Lung (tissue), 17 donors: ENCODE measurements at places on chromosomes 12 and 14. TPM values are rescaled to one million over a fixed set of nuclear protein-coding genes. Genes with fewer than 3 reads are reported as not detected.

The RBP5 gene
- total RNA-seq = 1.9 TPM

The PZP gene
- total RNA-seq = 4.6 TPM

The HOXC6 gene
- 0.71 TPM for total RNA-seq

The NR2C1 gene
- total RNA-seq = 26.5 TPM

DNA sequence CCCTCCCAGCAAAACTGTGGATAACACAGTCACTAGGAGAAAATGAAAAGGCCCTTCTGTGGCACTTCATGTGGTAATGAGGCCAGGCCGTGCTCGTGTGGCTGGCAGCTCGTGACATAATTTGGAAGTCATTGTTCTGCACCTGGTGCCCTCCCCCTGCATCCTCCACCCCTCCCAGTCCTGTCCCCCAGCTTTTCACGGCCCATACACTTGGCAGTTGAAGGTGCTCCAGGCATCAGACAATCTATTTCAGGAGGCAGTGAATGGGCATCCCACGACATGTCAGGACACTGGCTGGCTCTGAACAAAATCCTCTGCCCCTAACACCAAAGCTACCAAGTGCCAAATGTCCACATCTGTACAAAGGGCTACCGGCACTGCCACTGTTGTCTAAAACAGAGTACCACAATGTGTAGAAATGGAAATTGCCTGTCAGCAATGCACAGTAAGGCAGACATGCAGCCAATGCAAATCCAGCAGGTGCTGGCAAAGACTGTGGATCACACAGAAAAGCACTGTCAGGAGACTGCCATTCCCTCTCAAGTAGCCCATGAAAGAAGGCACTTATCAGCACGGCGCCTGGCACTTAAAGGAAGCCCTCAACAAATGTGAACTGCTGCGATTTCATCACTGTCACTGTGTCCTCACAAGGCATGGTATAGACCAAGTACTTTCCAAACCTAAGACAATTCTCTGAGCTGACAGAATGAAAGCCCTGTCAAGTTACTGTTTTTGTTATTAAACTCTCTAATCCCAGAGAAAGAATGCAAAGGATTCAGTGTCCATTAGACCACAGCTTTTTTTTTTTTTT lies 39.1 kb downstream of the CORO1C start:
- peaks cover 42% of the 10 kb centered on the region for H3K4me1 ChIP-seq
- DNase-seq = peak; percentile 61
- H3K4me3 ChIP-seq = no peak overlapping the region
- peaks cover 4% of the 10 kb centered on the region for H3K36me3 ChIP-seq
- H3K27ac ChIP-seq = peak overlapping the region; percentile 96

- no peak for DNase-seq
- no peak overlapping the region for H3K4me3 ChIP-seq
- no peaks in the 10 kb centered on the region for H3K27me3 ChIP-seq
These were observed 87.2 kb upstream of the PTPRB start for GRCh38 chr12:70724444-70724843.

- H3K27me3 ChIP-seq = no peaks in the 10 kb centered on the region
- H3K27ac ChIP-seq = no peak overlapping the region
- peak; percentile 24 for DNase-seq
These were observed 113.7 kb downstream of the BMP4 start for GRCh38 chr14:53842938-53843337.

DNA sequence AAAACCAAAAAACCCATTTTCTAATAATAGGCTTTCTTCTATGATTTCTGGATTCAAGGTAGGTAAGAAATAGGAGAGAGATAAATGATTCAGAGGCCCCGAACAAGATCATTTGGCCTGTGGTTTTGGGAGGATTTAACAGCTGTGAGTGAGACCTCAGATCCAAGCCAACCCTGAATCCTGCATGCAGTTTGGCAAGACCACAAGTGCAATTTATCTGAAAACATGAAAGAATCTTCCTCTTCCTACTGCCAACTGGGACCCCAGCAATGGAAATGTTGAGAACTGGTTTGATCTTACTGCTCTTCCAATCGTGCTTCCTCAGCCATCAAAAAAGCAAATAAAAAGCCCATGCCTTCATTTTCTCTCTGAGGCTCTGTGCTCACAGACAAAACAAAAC lies 519.7 kb upstream of the TBX3 start:
- peak; percentile 60 for DNase-seq
- no peaks in the 10 kb centered on the region for H3K27me3 ChIP-seq
- H3K36me3 ChIP-seq = no peaks in the 10 kb centered on the region
- H3K4me1 ChIP-seq = no peaks in the 10 kb centered on the region

GRCh38 chr14:101844751-101845150 lies 83.2 kb downstream of the PPP2R5C start:
- no peak overlapping the region for H3K27ac ChIP-seq
- no peak overlapping the region for H3K4me3 ChIP-seq
- DNase-seq = no peak
- H3K4me1 ChIP-seq = no peaks in the 10 kb centered on the region

- no peaks in the 10 kb centered on the region for H3K27me3 ChIP-seq
- H3K27ac ChIP-seq = no peak overlapping the region
- no peak for DNase-seq
- no peak overlapping the region for H3K4me3 ChIP-seq
- no peaks in the 10 kb centered on the region for H3K4me1 ChIP-seq
These were observed 70.0 kb downstream of the FLRT2 start for GRCh38 chr14:85599939-85600338.

DNA sequence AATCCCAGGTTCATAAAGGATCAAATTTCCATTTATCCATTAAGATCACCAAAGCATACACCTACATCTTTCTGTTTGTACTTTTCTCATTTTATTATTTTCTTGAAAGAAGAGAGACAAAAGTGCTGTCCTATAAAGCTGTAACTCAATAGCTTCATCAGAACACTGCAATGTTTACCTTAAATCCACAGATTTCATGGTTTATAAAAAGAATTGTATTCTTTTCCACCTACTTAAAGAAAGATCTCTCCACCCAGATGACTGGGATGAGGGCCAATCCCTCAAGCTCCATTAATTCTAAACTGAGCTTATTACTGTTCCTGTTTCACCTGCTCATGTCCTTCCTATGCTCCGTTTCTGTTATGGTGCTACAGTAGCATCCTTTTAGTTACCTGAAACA lies 470.6 kb downstream of the BCAT1 start:
- no peak overlapping the region for H3K27ac ChIP-seq
- no peak overlapping the region for H3K4me3 ChIP-seq
- no peak for DNase-seq

GRCh38 chr12:56529656-56530055 lies 8.0 kb downstream of the RBMS2 start:
- no peaks in the 10 kb centered on the region for H3K27me3 ChIP-seq
- H3K27ac ChIP-seq = no peak overlapping the region
- H3K36me3 ChIP-seq = no peaks in the 10 kb centered on the region
- no peak for DNase-seq

DNA sequence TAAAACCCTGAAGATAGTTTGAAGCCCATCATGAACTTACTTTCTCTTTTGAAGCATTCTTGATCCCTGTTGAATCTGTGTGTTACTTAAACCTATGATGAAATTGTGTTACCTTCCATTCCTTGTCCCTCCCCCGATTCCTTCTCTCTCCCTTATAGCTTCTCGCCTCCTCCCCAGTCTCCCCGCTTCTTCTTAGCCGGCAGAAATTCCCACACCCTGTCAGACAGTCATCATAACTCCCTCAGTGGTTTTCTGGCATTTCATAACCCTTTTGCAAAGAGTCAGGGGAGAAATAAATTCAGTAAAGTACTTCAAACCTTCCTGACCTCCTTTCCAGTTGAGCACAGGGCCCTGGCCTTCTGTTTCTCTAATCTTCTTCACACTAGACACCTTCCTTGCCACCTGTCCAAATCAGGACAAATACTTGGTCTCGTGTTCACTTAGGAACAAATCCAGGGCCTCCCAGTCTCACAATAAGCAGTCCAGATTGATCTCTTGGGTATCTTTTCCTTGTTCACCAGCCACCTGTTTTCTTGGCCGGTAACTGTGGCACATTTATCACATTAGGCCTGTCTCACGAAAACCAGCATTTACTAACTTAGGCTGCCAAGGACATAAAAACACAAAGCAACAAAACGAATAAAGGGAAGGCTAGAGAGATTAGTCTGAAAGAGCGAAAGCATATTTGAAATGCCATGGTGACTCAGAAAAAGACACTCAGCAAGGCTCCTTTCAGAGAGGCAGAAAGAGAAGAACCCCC lies 355.9 kb downstream of the TMTC2 start:
- H3K27me3 ChIP-seq = no peaks in the 10 kb centered on the region
- no peaks in the 10 kb centered on the region for H3K4me1 ChIP-seq
- no peak overlapping the region for H3K27ac ChIP-seq
- no peaks in the 10 kb centered on the region for H3K36me3 ChIP-seq
- no peak overlapping the region for H3K4me3 ChIP-seq

DNA sequence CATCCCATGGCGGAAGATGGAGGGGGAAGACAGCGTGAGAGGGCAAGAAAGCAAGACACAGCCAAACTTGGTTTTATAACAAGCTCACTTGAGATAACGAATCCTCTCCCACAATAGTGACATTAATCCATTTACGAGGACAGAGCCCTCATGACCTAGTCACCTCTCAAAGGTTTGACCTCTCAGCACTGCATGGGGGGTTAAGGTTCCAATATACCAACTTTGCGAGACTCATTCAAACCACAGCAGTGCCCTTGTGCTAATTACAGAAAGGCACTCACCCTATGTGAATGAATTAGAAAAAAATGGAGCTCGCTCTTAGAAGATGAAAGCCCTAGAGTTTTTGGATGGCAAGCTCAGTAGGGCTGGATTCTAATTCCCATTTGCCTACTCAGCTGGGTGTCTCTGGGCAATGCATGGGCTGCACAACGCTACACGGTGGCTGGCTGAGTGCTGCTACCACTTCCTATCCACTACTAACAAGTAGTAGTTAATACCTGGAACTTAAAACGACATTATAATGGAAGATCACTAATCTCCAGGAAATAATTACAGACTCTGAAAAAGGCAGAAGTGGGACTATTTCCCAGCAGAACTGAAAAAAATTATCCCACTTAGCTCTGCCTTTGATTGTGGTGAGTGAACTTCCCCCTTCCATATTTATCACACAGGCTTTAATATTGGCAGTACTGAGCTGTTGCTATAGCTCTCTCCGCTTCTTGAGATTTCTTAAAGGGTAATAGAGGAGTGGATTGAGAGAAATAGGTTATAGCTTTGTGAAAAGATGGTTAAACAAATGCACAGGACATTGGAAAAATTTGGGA lies 27.5 kb downstream of the TESPA1 start:
- no peaks in the 10 kb centered on the region for H3K36me3 ChIP-seq
- no peaks in the 10 kb centered on the region for H3K27me3 ChIP-seq
- H3K27ac ChIP-seq = no peak overlapping the region
- H3K4me3 ChIP-seq = no peak overlapping the region
- no peaks in the 10 kb centered on the region for H3K4me1 ChIP-seq
- no peak for DNase-seq

DNA sequence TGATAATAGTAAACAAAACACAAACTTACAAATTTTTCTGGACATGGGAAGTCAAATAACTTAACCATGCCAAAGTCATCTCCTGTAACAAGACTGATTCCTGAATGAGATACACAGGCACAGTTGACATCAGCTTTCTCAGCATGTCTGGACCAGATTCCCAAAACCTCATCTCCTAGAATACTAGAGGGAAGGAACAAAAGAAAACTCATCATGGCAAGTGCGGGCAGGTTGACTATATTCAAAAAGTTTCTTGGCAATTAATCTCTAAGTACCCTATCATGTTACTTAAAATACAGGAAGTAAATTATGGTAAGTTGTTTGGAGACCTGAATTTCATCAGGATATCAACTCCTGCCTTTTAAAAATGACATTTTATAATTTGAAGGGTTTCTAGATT lies 53.9 kb downstream of the ZC3H14 start:
- DNase-seq = no peak
- H3K36me3 ChIP-seq = peaks cover 4% of the 10 kb centered on the region
- H3K27me3 ChIP-seq = no peaks in the 10 kb centered on the region
- H3K27ac ChIP-seq = no peak overlapping the region
- H3K4me3 ChIP-seq = no peak overlapping the region

- H3K27ac ChIP-seq = no peak overlapping the region
- H3K27me3 ChIP-seq = no peaks in the 10 kb centered on the region
- no peak overlapping the region for H3K4me3 ChIP-seq
- H3K36me3 ChIP-seq = no peaks in the 10 kb centered on the region
- H3K4me1 ChIP-seq = no peaks in the 10 kb centered on the region
These were observed 65.1 kb downstream of the MVK start for GRCh38 chr12:109638735-109639134.

DNA sequence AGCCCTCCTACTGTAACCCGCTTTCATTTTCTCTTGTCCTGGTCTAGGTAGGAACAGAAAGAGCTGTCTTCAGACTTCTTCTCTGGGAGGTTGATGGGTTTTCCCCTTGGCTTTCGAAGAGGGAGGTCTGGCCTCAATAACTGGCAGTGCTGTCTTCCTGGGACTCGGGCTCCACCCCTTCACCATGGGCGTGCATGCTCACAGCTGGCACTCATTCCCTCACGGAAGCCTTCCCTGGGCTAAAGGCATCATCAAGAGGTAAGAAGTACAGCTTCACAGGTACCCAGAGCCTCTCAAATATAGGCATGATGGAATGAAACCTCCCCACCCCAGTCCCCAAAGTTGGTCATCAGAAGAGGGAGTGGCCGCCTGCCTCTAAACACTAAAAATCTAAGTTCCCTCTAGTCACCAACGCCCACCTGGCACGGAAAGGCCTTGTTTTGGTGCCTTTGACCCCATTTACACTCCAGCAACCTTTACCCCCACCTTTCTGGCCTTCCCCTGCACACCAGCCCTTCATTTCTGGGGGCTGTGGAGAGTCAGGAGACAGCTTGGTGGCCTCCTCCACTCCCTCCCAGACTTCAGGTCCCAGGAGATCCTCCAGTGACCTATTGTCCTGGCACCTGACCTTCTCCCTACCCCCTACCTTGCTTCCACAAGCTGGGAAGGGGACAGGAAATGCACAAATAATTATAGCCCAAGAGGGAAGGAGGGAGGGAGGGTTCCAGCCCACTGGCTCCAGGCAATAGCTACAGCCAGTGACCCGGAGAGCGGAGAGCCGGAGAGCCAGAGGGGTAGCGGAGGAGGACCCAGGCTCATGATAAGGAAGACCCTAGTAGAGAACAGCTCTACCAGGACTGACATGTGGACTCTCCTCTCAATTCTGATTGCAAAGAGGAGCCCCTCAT lies 2.8 kb downstream of the RAPGEF3 start:
- H3K36me3 ChIP-seq = peaks cover 7% of the 10 kb centered on the region
- H3K27ac ChIP-seq = peak overlapping the region; percentile 63
- no peak for DNase-seq
- H3K27me3 ChIP-seq = no peaks in the 10 kb centered on the region

DNA sequence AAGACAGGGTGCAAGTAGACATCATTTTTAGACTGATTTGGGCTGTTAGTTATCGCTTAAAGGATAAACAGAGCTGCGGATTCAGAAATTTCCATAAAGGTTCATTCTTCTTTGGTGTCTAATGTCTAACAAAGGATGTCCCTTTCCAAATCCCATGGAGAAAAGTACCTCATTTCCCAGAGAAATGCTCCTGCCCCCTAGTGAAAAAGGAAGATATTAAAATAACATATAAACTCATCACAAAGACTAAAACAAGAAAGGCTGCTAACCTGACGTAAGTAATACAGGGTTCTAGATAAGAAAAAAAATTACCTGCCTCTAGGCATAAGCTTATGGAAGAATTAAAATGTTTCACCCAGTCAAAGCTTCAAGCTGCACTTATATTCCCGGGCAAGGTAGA lies 22.8 kb downstream of the ARMH4 start:
- no peak overlapping the region for H3K4me3 ChIP-seq
- H3K36me3 ChIP-seq = no peaks in the 10 kb centered on the region
- H3K27ac ChIP-seq = no peak overlapping the region
